ENCODE measurements at places on chromosomes 7 and 10.
A peak's percentile ranks its signal among the peaks of the same experiment; 100 is the strongest.

GRCh38 chr10:71158902-71159301 is 53.5 kb upstream of the UNC5B start:
- DNase-seq = no peak

GRCh38 chr7:27614095-27614494 is 48.6 kb downstream of the HIBADH start:
- no peak for DNase-seq

DNA sequence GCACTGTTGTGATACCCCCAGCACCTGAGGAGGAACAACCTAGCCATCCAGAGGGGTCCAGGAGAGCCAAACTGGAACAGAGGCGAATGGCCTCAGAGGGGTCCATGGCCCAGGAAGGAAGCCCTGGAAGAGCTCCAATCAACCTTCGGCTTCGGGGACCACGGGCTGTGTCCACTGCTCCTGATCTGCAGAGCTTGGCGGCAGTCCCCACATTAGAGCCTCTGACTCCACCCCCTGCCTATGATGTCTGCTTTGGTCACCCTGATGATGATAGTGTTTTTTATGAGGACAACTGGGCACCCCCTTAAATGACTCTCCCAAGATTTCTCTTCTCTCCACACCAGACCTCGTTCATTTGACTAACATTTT is 1.6 kb upstream of the CASP2 start:
- DNase-seq = no peak

DNA sequence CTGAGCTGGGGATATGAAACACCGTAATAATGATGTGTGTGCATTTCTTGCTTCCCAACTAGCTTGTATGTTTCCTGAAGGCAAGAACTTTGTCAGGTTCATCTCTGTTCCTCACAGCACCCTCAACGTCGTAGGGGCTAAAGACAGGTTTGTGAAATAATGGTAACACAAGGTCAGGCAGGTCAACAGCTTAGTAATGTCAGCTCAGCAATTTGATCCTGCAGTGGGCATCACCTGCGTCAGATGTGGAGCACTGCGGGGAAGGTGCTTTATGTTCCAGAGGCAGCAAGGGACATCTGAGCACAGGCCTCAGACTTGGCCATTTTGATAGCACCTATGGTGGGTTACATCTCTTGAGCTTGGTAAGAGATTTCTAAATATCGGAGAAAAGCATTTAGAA is 51.8 kb upstream of the BTBD16 start:
- DNase-seq = no peak

- no peak for DNase-seq
These were observed 56.0 kb downstream of the THSD7A start for GRCh38 chr7:11776039-11776438.

GRCh38 chr10:34102893-34103506 is 712.1 kb downstream of the PARD3 start:
- DNase-seq = no peak

DNA sequence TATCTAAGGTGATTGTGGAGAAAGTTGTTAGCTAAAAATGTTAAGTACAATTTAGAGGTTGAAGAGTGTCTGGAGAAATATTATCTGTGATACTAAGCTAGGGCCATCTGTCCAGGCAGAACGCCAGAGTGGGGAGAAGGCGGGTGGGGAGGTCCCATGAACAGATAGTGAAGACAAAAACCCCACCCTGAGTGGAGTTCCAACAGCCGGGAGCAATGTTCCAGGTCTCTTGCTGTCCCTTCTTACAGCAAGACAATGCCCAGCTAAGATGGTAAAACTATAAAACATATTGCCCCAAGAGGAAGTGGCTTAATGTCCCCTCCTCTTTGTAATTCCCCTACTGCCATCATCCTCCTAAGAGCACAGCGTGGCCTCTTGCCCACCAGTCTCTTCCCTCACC is 10.4 kb upstream of the IL15RA start:
- no peak for DNase-seq

GRCh38 chr10:98901441-98902110 is 334.1 kb downstream of the HPSE2 start:
- DNase-seq = no peak

GRCh38 chr10:17847585-17848296 is 38.6 kb downstream of the MRC1 start:
- peak; percentile 88 for DNase-seq

- no peak for DNase-seq
These were observed 28.1 kb downstream of the ATE1 start for GRCh38 chr10:121899727-121900126.

DNA sequence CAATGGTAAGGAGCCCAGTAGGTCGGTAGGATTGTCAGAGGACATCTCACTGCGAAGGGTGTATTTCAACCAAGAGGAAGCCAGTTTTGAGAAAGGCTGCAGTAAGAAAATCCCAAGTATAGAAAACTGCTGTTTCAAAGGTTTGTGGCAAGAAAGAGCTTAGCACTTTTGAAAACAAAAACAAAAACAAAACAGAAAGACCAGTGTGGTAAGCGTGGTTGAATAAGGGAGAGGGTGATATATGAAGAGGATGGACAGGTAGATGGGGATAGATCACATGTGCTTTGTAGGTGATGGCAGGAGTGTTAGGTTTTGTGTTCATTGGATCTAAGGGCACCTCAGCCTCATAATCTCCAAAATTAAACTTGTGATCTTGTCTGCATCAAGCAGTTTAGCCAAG is 141.6 kb upstream of the WNT16 start:
- no peak for DNase-seq

DNA sequence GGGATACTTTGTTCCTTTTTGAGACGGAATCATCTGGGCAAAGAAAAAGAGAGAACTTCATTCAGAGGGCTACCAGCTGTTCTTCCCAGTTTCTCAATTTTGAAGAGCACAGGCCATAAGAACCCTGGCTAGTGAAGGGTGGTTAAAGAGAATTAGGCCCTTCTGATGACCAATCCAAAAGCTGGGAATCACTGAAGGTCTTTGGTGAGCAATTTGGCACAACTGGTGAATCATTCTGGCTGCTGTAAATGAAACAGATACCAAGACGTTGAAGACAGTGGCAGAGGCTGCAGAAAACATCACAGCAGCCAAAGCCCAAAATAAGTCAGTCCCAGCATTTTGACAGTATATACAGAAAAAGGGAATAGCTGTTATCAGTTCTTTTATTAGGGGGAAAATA is 5.1 kb downstream of the RAPGEF5 start:
- no peak for DNase-seq

- peak; percentile 23 for DNase-seq
These were observed 2.2 kb downstream of the NPM3 start for GRCh38 chr10:101780818-101781654.

- no peak for DNase-seq
These were observed 342.5 kb downstream of the PTEN start for GRCh38 chr10:88205842-88206446.

GRCh38 chr7:31337002-31337565 is 3.4 kb downstream of the NEUROD6 start:
- no peak for DNase-seq

DNA sequence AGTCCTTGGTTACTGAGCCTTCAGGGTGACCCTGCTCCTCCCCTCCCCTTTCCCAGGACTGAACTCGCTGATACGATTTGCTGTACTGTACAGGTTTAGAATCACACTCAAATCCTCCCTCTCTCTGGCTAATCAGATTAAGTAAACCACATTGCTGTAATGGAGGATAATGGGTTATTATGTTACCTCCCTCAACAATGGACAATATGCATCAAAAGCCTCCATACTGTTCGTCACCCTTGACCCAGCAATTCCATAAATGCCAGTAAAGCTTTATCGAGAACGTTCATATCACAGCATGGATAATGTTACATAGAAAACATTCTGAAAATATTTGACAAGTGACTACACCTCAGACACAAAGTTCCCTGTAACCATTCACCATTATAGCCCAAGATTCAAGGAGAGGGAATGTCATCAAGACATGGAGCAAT is 61.7 kb downstream of the FAM107B start:
- no peak for DNase-seq

- no peak for DNase-seq
These were observed 1.2 kb downstream of the SLC18A3 start for GRCh38 chr10:49611166-49611815.

DNA sequence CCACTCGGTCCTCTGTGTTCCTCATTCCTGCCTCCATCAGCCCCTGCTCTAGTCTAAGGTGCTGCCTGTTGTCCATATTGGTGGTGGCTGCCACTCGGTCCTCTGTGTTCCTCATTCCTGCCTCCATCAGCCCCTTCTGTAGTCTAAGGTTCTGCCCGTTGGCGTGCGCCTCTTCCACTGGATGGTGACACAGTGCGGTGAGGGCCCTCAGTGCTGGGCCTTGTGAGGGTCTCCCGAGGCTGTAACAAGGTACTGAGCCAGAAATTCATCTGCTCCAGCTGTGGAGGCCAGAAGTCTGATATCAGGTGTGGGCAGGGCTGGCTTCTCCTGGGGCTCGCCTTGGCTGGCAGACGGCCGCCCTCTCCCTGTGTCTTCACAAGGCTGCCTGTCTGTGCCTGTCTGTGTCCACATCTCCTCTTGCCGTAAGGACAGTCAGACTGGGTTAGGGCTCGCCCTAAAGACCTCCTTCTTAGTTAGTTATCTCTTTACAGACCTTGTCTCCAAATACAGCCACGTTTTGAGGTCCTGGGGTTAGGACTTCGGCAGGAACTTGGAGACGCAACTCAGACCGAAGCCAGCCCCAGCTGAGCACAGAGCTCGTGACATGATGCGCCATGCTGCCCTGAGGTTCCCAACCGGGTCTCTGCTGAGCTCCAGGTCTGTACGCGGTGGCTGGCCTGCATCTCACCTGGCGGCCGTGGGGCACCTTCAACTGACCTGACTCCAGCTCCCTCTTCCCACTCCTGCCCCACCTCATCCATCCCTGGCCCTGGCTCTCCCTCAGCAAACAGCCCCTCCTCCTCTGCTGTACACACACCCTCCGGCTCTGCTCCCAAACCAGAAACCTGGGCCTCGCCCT is 181.4 kb upstream of the SHH start:
- DNase-seq = no peak

- DNase-seq = no peak
These were observed 35.1 kb upstream of the ZNRF2 start for GRCh38 chr7:30249316-30249715.

- no peak for DNase-seq
These were observed 629.1 kb downstream of the SORCS1 start for GRCh38 chr10:106535304-106535953.

GRCh38 chr10:19168584-19168983 is 120.0 kb downstream of the MALRD1 start:
- DNase-seq = no peak

DNA sequence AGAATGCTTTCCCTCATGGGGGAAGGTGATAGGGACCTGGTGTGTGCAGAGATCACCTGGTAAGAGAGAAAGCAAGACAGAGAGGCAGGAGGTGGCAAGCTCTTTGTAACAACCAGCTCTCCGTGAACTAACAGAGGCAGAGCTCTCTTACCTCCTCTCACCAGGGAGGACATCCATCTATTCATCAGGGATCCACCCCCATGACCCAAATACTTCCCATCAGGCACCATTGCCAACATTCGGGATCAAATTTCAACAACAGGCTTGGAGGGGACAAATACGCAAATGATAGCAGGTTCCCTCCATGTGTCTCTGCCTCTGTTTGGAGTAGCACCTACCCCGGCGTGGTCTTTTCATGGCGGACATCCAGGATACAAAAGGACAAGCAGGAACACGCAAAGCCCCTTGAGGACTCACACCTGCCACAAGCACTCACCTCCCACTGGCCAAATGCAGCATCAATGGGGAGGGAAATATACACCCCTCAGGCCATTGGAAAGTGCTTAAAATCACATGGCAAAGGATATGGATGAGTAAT is 431.2 kb upstream of the AUTS2 start:
- no peak for DNase-seq
